Testis (tissue), 5 donors: ENCODE measurements at places on chromosomes 1 and 21.
A peak's percentile ranks its signal among the peaks of the same experiment; 100 is the strongest.

DNA sequence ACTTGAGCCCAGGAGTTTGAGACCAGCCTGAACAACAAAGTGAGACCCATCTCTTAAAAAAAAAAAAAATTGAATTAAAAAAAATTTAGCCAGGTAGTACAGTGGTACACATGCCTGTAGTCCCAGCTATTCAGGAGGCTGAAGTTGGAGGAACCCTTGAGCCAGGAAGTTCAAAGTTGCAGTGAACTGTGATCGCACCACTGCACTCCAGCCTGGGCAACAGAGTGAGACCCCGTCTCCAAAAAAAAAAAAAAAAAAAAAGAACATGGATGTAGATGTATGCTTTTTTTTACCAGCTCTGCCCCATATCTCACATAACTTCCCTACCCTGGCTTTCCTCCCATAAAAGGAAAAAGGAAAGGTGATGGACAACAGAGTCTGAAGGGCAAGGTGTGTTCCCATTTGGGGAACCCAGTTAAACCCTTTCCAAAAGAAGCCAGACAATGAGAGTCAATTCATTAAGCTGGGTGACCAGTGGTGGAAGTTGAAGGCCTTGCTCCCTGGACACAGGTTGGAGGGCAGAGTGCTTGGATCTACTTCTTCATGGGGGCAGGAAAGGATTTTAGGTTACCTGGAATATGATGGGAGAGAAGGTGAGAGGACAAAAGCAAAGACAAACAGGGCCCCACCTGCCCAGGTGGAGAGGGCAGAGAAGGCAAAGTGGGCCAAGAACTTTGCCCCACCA, 2.9 kb downstream of the KRTCAP2 start:
- H3K36me3 ChIP-seq, result no peaks in the 10 kb centered on the region
- H3K4me1 ChIP-seq, result peaks cover 28% of the 10 kb centered on the region
- DNase-seq, result no peak
- no peak overlapping the region for H3K4me3 ChIP-seq
- H3K27me3 ChIP-seq, result no peaks in the 10 kb centered on the region

DNA sequence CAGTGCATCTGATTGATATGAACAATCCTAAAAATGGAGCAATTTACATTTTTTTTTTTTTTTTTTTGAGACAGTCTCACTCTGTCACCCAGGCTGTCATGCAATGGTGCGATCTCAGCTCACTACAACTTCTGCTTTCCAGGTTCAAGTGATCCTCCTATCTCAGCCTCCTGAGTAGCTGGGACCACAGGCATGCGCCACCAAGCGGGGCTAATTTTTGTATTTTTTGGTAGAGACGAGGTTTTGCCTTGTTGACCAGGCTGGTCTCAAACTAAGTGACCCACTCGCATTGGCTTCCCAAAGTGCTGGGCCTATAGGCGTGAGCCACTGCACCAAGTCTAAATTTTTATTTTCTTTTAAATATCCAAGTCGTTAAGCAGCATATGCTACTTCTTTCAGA, 109.0 kb downstream of the FAF1 start:
- no peaks in the 10 kb centered on the region for H3K36me3 ChIP-seq
- H3K27me3 ChIP-seq, result no peaks in the 10 kb centered on the region
- DNase-seq, result no peak
- no peak overlapping the region for H3K4me3 ChIP-seq
- H3K27ac ChIP-seq, result no peak overlapping the region
- H3K4me1 ChIP-seq, result no peaks in the 10 kb centered on the region

GRCh38 chr21:32328595-32328994, 29.9 kb downstream of the MRAP start:
- no peak for DNase-seq
- no peak overlapping the region for H3K4me3 ChIP-seq
- peaks cover 7% of the 10 kb centered on the region for H3K4me1 ChIP-seq
- H3K27me3 ChIP-seq, result no peaks in the 10 kb centered on the region
- no peak overlapping the region for H3K27ac ChIP-seq

GRCh38 chr1:233114159-233114558, 163.7 kb downstream of the NTPCR start:
- no peaks in the 10 kb centered on the region for H3K27me3 ChIP-seq
- H3K27ac ChIP-seq, result no peak overlapping the region
- no peak for DNase-seq
- no peaks in the 10 kb centered on the region for H3K4me1 ChIP-seq
- H3K4me3 ChIP-seq, result no peak overlapping the region
- no peaks in the 10 kb centered on the region for H3K36me3 ChIP-seq

DNA sequence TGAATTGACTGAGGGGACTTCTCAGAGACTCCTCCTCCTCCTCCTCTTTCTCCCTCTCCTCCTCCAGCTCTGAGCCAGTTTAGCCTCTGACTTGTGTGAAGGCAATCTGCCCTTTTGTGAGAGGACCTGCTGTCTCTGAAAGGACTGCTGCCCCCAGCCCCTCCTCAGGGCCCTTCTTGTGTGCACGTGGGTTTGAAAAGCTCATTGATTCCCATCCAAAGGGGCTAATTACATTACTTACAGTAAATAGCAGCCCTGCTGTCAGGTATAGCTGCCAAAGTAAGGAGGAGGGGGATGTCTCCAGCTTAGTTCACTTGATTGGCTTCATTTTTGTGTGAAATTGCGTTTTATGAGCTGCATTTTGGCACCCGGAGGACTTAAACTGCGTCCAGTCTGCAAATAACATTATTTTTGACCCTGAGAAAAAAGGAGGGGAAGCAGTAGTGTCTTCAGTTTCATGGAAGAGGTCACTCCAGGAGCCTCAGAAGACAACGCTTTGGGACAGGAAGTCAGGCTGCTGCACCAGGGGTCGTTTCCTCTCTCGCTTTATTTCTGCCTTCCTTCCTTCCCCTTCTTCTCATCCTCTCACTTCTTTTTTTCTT, 1.8 kb upstream of the LHX9 start:
- peak overlapping the region; percentile 43 for H3K4me3 ChIP-seq
- DNase-seq, result no peak
- H3K36me3 ChIP-seq, result no peaks in the 10 kb centered on the region
- no peak overlapping the region for H3K27ac ChIP-seq
- no peaks in the 10 kb centered on the region for H3K27me3 ChIP-seq
- H3K4me1 ChIP-seq, result peaks cover 4% of the 10 kb centered on the region

- no peaks in the 10 kb centered on the region for H3K4me1 ChIP-seq
- DNase-seq, result peak; percentile 20
- H3K36me3 ChIP-seq, result no peaks in the 10 kb centered on the region
- H3K4me3 ChIP-seq, result no peak overlapping the region
- no peaks in the 10 kb centered on the region for H3K27me3 ChIP-seq
These were observed 176.2 kb downstream of the KIF26B start for GRCh38 chr1:245330951-245331350.

GRCh38 chr1:66166753-66167152, 367.2 kb upstream of the SGIP1 start:
- no peaks in the 10 kb centered on the region for H3K4me1 ChIP-seq
- H3K27me3 ChIP-seq, result no peaks in the 10 kb centered on the region
- H3K27ac ChIP-seq, result no peak overlapping the region
- no peak overlapping the region for H3K4me3 ChIP-seq
- DNase-seq, result no peak

DNA sequence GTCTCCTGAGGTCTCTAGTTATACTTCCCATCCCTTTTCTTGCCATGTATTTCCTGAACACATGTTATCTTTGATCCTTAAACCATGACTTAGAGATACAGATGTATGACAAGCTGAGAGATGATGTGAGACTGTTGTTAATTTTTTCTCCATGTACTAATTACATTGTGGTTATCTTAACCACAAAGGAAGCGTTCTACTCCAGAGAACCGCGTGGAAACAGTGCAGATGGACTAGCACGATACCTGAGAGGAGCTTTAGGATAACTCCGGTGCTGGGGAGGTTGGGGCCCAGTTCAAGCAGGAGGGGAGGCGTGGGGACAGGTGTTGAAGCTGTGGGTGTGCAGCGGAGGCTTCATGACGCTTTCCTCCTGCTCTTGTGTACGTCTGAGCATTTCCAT, 17.5 kb downstream of the PDE9A start:
- H3K4me3 ChIP-seq, result no peak overlapping the region
- no peaks in the 10 kb centered on the region for H3K27me3 ChIP-seq
- no peak for DNase-seq

- peak; percentile 88 for DNase-seq
- no peaks in the 10 kb centered on the region for H3K27me3 ChIP-seq
- no peaks in the 10 kb centered on the region for H3K36me3 ChIP-seq
- no peak overlapping the region for H3K4me3 ChIP-seq
These were observed 16.4 kb downstream of the TP73 start for GRCh38 chr1:3668585-3669300.

DNA sequence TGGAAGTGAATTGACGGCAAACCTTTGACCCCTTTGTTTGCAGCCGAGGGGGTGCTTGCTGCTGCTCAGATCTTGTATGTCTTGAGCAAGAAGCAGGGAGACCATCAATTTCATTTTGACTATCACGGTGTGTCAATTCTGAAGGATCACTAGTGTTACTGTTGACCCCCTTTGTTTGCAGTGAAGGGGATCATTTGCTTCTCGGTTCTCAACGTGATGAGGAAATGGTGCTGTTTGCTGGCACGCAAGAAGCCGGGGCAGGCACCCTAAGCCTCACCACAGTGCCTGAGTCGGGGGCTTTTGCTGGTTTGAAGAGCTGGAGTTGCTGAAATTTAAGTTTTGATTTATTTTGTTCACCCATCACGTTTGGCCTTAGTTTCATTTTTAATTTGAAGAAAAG, 7.5 kb downstream of the RBM15 start:
- H3K4me3 ChIP-seq, result no peak overlapping the region
- no peaks in the 10 kb centered on the region for H3K36me3 ChIP-seq
- no peak overlapping the region for H3K27ac ChIP-seq
- H3K4me1 ChIP-seq, result peaks cover 33% of the 10 kb centered on the region
- DNase-seq, result no peak
- no peaks in the 10 kb centered on the region for H3K27me3 ChIP-seq
